ENCODE measurements at places on chromosomes 4 and X. TPM values are rescaled to one million over a fixed set of nuclear protein-coding genes. Genes with fewer than 3 reads are reported as not detected.

The MFAP3L gene
- total RNA-seq, result 3.6 TPM

The IL13RA2 gene
- not detected for total RNA-seq

The AMTN gene
- total RNA-seq, result not detected

The AREG gene
- 26.5 TPM for total RNA-seq

The SLC25A43 gene
- total RNA-seq, result 27.8 TPM

The FHDC1 gene
- 0.86 TPM for total RNA-seq

The CT47B1 gene
- not detected for total RNA-seq

The GPC4 gene
- total RNA-seq, result 0.02 TPM

The JAKMIP1 gene
- total RNA-seq, result 0.05 TPM

The SULT1B1 gene
- total RNA-seq, result 0.02 TPM

The SULT1E1 gene
- not detected for total RNA-seq

The HELQ gene
- 4.8 TPM for total RNA-seq

The GPRASP2 gene
- 7.8 TPM for total RNA-seq

The DCHS2 gene
- not detected for total RNA-seq

The FAM120C gene
- total RNA-seq, result 6.3 TPM

The XG gene
- not detected for total RNA-seq

The TCEAL2 gene
- total RNA-seq, result not detected

The VCX3A gene
- not detected for total RNA-seq

The UCP1 gene
- not detected for total RNA-seq

The USP51 gene
- 0.43 TPM for total RNA-seq

The AR gene
- total RNA-seq, result 3.2 TPM

The MAGIX gene
- total RNA-seq, result 3.4 TPM

The FHIP1A gene
- total RNA-seq, result 0.12 TPM

The MAGEA2 gene
- 0.07 TPM for total RNA-seq

The CTAG2 gene
- total RNA-seq, result not detected

The TBC1D19 gene
- total RNA-seq, result 5.7 TPM

The KIT gene
- 0.02 TPM for total RNA-seq

The MAPK10 gene
- total RNA-seq, result 0.42 TPM

The HS3ST1 gene
- total RNA-seq, result 0.60 TPM

The UBA1 gene
- 184 TPM for total RNA-seq

The DOCK11 gene
- total RNA-seq, result 6.3 TPM

The TIGD4 gene
- 0.33 TPM for total RNA-seq

The APELA gene
- not detected for total RNA-seq

The ZNF157 gene
- total RNA-seq, result 0.05 TPM

The CXCL11 gene
- 0.21 TPM for total RNA-seq

The FAM3A gene
- 44.6 TPM for total RNA-seq

The PNMA5 gene
- total RNA-seq, result not detected

The SERPINA7 gene
- not detected for total RNA-seq

The PDZD11 gene
- total RNA-seq, result 103 TPM

The TMEM184C gene
- total RNA-seq, result 23.9 TPM
